ENCODE measurements at places on chromosomes 13 and 19.

DNA sequence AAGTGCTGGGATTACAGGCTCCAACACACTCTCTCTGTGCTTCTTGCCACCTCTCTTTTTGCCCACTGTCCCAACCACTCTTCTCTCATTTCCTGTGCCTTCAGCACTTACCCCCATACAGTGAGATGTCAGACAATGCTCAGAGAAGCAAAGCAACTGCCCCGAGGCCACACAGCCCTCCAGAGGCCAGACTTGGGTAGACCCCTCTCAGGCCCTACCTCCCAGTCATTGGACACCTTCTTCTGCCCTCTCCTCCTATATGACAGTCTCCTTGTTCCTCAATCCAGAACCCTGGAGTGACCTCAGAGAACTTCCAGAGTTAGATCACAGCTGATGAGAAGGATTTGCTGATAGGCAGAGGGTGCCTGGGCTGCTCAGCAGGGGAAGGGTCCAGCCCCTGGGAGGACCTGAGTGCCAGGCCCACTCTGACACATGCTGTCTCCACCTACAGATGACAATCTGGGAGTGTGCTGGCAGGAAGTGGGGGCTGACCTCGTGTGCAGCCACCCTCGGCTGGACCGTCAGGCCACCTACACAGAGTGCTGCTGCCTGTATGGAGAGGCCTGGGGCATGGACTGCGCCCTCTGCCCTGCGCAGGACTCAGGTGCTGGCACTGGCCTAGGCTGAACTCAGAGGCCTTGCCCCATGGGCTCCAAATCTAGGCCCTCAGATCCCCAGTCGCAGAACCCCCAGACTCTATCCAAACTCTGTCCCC is 24.4 kb downstream of the LTBP4 start:
- no peak for DNase-seq

DNA sequence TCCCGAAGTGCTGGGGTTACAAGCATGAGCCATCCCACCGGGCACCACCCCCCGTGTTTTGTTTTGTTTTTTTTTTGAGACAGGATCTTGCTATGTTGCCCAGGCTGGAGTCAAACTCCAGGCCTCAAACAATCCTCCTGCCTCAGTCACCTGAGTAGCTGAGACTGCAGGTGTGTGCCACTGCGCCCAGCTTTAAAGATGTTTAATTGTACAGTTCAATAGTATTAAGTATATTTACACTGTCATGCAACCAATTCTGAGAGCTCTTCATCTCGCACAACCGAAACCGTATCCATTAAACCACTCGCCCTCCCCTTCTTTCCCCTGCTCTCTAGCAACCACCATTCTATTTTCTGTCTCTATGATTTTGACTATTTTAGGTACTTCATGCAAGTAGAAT is 15.6 kb downstream of the NUCB1 start:
- no peak for DNase-seq

- peak; percentile 48 for DNase-seq
Measured at GRCh38 chr13:33817901-33818706, at the start of gene RFC3. TSS of gene RFC3 (plus strand) at chr13:33818149. CDS start at chr13:33818179, 30 bp downstream.

GRCh38 chr13:44974056-44974793 is 15.0 kb downstream of the NUFIP1 start:
- DNase-seq = no peak

DNA sequence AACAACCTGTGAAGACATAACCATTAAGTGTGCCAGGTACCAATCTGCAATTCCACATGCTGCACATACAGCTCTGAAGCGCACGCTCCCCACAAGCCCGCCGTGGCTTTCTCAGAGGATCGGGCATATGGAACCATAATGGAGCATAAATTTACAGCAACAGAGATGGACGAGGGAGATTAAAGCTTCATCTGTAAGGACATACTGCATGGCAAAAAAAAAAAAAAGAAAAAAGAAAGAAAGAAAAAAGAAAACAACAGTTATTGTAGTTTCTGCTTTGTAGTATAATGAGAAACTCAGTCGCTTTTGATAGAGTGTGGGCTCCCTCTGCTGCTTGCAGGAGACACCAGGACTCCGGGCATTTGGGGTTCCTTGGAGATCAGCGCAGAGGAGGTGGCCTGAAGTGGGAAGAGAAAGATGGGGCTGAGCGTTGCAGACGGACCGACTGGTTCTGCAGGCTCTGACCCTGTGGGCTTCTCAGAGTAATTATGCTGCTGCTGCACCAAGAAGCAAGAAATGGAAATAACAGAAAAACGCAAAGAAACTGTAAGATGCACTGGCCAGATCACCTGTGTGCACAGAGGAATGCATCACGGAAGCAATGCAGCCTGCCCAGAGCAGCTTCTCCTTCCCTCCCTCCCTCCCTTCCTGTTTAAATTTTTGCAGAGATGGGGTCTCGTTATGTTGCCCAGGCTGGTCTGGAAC is 10.8 kb upstream of the PDCD5 start:
- DNase-seq = peak; percentile 28

DNA sequence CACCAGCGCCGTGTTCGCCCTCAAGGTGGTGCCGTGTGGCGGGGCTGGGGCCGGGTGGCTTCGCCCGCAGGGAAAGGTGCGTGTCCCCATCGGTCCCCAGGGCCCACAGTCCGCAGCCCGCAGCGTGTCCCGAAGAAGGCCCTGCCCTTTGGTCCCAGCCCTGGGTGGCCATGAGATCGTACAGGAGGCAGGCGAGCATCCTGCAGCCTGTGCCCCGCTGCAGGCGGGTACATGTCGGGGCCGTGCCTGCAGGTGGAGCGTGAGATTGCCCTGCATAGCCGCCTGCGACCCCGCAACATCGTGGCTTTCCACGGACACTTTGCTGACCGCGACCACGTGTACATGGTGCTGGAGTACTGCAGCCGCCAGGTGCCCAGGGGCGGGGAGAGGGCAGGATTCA is 1.5 kb downstream of the PLK5 start:
- DNase-seq = no peak

- DNase-seq = no peak
Measured at GRCh38 chr13:80547341-80547740, 206.4 kb upstream of the SPRY2 start.

- DNase-seq = no peak
Measured at GRCh38 chr19:30450835-30451321, 78.7 kb downstream of the ZNF536 start.

- DNase-seq = no peak
Measured at GRCh38 chr13:36124236-36124822, 6.9 kb downstream of the DCLK1 start.

DNA sequence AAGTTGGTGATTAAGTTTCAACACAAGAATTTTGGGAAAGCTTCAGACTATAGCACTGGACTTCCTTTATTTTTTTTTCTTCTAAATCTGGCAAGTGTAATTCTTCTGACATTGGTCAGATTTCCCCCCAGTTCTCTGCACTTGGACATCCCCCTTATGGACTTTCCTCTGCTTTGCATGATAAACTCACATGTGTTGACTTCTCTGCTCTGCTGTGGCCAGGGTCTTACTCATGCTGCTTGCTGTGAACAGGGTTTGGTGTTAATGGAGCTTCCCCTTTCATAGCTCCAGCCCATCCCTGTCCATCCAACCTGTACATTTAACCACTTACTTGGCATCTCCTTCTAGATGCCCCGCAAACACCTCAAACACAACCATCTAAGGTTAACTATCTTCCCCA is 70.5 kb upstream of the SPATA13 start:
- DNase-seq = no peak

DNA sequence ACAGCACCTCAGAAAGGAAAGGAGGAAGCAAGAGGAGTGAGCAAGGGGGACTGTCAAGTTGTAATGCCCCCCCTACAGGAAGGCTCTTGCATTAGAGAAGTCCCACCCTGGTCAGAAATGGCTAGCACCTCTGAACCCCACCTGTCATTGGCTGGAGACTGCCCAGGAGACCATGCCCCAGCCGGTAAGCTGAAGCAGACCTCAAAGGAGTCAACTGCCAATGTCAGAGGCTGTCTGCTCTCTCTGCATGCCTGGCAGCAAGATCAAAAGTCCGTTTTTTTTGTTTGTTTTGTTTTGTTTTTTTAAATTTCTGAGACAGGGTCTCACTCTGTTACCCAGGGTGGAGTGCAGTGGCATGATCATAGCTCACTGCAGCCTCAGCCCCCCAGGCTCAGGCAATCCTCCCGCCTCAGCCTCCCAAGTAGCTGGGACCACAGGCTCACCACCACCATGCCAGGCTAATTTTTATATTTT is 8.1 kb upstream of the BCL3 start:
- no peak for DNase-seq

- no peak for DNase-seq
Measured at GRCh38 chr13:85528491-85529217, 270.6 kb downstream of the SLITRK6 start.

GRCh38 chr19:38209671-38210457 is 14.2 kb downstream of the DPF1 start:
- no peak for DNase-seq

DNA sequence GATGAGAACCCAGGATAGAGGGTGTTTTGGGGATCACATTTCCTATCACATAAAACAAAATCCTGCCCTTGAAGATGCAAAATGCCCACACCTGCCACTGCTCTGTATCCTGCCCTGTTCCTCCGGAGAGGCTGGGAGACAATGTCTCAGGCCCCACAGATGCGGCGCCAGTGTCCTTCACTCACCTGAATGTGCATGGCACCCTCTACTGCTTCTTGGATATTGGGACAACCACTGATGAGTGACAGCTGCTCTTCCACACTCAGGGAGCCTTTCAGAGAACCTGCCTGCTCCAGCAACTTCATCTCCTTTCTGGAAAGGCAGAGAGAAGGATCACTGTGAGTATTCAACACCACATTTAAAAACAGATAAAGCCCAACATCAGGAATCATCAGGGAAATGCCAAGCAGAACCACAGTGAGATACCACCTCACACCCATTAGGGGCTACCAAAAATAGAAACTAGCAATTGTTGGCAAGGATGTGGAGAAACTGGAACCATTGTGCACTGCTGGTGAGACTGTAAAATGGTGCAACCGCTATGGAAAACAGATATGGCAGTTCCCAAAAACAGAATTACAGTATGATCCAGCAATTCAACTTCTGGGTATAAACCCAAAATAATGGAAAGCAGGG is 36.4 kb downstream of the CRYL1 start:
- DNase-seq = no peak

DNA sequence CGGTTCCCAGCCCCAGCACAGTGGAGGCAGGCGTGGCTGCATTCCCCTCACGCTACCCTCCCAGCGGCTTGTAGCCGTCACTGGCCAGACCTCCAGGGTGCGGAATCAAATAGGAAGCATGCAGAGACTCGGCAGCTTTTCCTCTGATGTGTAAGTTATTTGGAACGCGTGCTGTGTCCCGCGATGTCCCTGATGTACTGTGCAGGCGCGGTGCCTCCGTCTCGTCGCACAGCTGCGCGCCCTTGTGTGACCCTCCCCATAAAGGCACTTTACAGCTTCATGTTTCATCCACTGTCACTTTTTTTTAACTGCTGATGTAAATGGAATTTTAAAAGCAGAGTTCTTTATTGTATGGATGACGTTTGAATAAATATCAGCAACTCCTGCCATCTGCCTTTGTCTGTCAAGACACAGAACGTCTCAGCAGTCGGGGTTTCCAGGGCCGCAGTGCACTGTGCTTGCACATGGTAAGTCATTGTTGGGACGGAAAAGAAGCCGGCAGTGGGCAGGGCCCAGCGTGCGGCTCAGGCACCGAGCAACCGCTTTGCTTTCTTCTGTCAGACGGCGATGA is 7.3 kb upstream of the F7 start:
- no peak for DNase-seq

DNA sequence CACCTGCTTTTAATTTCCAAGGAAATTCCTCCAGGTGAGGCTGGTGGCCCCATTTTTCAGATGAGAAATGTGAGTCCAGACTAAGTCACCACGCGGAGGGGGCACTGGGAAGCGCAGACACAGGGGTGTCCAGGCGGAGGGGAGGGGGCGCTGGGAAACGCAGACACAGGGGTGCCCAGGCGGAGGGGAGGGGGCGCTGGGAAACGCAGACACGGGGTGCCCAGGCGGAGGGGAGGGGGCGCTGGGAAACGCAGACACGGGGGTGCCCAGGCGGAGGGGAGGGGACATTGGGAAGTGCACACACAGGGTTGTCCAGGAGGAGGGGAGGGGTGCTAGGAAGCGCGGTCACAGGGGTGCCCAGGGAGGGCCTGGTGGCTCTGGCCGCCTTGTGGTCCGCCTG is 3.5 kb downstream of the GRK1 start:
- no peak for DNase-seq

- no peak for DNase-seq
Measured at GRCh38 chr13:50026788-50027473, 11.7 kb downstream of the KCNRG start.

DNA sequence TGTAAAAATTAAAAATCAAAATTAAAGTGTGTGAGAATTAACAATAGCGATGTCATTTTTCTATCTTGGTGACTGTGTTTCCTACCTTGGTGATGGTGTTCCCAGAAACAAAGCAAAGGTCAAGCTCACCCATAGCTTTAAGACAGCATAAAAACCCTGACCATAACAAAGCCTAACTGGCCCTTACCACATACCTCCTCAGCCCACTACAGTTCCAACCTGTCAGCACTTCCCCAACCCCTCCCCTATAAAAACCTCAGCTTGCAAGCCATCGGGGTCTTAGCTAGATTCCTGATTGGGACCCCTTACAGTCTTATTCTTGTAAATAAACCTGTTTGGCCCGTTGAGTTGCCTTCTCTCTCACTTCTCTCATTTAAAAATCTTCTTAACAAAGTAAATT is 484.4 kb upstream of the PCDH20 start:
- DNase-seq = no peak

GRCh38 chr19:29489172-29489951 is 36.4 kb upstream of the VSTM2B start:
- no peak for DNase-seq

DNA sequence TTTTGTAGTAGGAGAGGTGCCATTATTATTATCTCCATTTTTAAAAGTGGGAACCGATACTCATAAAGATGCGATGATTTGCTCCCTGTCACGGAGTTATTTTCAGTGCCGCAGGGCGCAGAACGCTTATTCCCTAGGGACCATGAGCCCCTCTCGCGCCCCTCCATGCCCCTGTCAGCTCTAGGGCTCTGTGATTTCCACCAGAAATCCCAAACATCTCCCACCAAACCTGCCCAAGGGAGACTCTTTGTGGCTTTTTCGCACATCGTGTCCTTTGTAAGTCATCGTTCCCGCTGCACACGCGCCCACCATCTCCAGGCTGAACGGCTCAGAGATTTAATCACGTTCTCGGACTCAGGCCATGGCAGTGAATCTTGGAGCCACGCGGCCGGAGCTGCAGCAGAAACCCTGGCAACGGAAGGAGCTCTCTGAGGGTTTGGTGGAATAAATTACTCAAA is 105.1 kb downstream of the DNAJC15 start:
- DNase-seq = no peak

GRCh38 chr19:934865-935479 is 9.1 kb downstream of the ARID3A start:
- DNase-seq = no peak

- no peak for DNase-seq
Measured at GRCh38 chr13:105007166-105007808, 1528.2 kb downstream of the EFNB2 start.

- DNase-seq = no peak
Measured at GRCh38 chr13:75679459-75679858, 43.3 kb downstream of the LMO7 start.

Measured in SK-N-MC (cell line).